HFF-Myc (cell line): ENCODE measurements at places on chromosomes 5 and 9.

DNA sequence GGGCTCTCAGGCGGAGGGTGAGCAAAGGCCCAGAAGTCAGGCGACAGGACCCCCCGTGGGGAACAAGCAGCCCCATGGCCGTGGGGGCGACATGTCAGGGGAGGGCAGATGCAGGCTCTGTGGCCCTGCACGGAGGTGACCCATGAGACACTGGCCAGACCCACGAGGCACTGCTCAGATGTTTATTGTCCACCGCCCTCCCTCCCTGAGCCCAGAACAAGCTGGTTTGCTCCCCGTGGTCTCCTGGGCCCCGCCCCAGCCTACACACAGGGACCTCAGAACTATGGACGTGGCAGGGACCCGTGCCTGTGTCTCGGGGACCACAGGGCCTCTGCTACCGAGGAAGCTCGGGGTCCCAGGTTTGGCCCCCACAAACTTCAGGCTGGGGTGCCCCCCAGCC, 1.9 kb downstream of the FUT7 start:
- DNase-seq: no peak

DNA sequence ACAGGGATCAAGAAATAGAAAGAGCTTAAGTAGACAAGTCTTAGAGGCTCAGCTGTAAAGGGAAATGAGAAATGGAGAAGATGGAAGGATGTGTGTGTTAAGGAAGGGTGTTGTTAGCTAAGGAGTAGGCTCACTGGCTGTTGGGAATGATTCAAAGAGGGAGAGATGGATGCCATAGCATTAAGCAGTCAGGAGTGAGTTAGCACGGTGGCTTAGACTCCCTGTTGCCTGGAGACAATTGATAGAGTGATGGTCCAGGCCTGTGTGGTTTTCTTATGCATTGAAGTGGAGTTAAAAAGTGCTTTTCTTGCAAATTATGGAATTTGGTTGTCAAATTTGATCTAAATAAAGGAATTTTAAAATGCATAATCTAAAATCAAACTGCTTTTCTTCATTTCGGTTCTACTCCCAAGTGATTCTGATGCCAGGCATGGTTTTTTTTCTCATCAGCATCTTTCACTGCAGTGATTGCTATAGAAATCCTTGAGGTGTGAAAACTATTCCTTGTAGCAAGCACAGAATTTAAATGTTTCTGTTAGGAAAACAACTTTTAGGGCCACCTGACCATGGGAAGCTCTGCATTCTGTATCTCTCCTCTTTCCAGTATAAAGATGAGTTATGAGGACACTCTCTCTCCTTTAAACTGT, 214.7 kb downstream of the ADCY2 start:
- DNase-seq: no peak

- DNase-seq: no peak
Observed at GRCh38 chr5:171969288-171969880, 37.1 kb downstream of the FBXW11 start.

GRCh38 chr5:135076051-135076491, 42.0 kb upstream of the PITX1 start:
- DNase-seq: no peak

DNA sequence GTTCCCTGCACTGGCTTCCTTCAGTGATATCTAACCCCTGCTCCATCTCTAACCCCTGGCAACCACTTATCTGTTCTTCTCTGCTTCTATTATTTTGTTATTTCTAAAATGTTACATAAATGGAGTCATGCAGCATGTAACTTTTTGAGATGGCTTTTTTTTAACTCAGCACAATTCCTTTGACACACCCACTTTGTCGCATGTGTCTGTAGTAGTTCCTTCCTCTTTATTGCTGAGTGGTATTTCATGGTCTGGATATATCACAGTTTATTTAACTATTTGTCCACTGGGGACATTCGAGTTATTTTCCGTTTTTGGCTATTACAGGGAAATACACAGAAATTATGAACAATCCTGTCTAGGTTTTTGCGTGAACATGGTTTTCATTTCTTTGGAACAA, 200.2 kb downstream of the TRIO start:
- DNase-seq: no peak

DNA sequence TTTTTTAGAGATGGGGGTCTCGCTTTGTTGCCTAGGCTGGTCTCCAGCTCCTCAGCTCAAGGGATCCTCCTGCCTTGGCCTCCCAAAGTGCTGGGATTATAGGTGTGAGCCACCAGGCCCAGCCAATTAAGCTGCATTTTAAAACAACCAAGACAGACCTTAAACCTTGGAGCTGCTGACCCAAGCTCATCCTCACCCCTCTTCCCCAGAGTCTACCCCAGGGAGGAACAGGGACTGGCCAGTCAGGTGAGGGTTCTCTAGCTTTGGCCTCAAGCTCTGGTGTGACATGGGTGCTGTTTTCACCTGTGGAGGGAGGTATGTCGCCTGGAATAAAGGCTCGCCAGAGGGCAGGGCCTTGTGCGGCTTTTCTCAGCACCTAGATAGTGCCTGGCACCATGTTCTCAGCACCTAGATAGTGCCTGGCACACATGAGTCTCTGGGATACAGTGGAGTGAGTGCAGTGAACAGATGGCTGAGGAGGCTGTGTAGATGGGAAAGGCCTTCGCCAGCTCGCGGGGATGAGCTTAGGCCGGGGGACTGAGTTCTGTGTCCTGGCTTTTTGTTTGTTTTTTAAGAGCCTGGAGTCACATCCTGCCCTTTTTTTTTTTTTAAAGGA, 7.4 kb downstream of the CDK9 start:
- DNase-seq: no peak

DNA sequence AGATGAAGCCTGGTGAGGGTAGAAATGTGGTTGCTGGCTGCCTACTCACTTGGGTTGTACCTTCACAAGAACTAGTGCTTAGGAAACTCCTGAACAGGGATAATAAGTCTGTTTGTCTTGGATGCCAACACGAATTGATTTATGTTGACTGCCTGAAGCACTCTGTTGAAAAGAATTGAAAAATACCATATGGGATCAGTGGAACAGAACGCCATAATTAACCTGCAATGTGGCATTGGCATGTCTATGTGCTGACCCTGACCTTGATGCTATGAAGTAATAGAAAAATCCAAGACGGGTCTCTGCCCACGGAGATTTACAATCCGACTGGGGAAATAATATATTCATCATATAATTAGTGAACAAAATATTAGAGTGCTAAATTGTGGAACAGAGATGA, 10.5 kb downstream of the LIX1 start:
- no peak for DNase-seq

DNA sequence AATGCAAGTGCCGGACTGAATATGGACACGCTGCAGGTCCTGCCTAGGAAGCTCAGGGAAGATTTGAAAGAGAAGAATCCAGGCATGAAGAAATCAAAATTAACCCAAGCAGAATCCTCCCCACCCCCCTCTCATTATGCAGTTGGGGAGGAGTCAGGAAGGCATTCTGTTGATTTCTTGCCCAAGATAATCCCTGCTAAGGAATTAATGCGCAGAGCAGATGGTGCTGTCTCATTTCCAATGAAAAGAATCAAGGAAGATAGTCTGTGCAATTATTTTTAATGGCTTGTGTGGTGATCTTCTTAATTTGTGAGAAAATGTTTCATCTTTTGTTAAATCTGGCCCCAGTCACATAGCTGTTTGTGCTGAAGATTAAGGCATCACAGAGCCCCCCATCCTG, 145.0 kb downstream of the ZNF462 start:
- DNase-seq: no peak

DNA sequence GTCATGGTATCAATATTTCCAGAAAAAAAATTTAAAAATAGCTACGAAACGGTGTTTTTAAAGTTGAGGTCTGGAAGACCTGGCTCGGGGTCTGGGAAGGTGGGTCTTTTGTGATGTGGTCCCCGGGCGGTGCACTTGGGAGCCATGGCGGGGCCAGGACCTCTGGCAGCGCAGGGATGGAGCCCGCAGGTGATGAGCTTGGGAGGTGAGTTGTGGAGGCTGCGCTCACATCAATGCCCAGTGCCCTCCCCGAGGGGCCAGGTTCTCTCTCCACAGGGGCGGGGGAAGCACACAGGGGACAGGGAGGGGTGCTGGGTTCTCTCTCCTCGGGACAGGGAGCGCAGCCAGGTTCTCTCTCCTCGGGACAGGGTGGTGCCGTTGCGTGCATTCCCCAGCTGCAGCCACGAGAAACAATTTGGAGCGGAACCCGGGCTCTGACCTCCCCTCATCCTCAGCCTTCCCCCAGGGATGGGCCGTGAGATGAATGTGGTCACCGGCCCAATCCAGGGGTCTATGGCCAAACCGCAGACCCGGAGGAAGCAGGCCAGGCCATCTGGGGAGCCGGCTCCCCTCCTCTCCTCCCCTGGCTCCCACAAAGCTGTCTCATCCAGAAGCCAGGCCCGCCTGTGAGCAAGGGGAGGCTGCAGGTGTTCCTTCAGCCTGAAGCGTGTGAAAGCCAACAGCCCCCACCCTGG, 25.8 kb downstream of the DBH start:
- no peak for DNase-seq

GRCh38 chr5:66757834-66758371, 161.7 kb downstream of the MAST4 start:
- DNase-seq: no peak

GRCh38 chr5:128539038-128539429, 989 bp upstream of the FBN2 start:
- DNase-seq: no peak

DNA sequence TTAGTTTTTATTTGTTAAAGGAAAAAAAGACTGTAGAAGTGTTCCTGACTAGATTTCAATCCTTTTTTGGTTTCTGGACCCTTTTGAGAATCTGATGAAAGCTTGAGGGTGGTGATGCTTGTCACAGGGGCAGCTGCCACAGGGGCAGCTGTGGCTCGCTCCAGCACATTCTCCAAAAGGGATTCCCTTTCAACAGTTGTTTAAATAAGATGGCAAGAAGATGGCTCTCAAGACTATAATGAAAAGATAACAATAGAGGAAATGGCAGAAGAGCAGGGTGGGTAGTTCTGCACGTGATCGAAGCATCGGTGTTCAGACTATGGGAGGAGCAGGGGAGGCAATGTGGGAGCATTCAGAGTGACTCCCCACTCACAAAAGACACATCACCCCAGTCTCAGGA, 46.5 kb upstream of the TNFAIP8 start:
- no peak for DNase-seq

- peak; percentile 27 for DNase-seq
Observed at GRCh38 chr5:61051267-61051666, 106.3 kb downstream of the NDUFAF2 start.

DNA sequence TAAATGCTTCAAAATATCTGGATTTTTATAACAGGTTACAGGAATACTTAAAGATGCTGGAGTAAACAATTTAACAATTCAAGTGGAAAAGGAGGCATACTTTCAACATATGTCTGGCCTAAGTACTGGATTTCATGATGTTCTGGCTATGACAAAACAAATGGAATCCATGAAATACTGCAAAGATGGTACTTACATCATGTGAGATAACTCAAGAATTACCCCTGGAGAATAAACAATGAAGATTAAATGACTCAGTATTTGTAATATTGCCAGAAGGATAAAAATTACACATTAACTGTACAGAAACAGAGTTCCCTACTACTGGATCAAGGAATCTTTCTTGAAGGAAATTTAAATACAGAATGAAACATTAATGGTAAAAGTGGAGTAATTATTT, 35.6 kb downstream of the SLC30A5 start:
- DNase-seq: peak; percentile 27

DNA sequence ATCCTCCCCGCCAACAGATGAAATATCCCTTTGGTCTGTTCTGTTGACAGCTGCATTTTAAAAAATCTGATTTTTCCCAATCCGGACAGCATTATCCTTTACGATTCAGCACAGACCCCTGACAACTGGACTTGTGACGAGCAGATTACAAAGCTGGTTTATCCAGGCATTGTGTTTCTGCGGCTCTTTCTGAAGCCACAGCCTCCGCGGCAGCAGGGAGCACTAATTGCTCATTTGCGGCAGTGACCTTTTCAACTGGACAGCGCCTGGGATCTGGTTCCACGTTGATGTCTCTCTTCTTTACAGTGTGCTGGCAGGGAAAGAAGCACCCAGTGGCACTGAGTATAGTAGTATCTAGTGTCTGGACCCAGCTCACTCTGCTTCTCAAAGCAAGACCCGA, 351.2 kb downstream of the ZNF608 start:
- DNase-seq: no peak

GRCh38 chr9:99720455-99721050, 101.1 kb upstream of the NR4A3 start:
- DNase-seq: no peak

GRCh38 chr9:137082925-137083290, 3.9 kb upstream of the MAN1B1 start:
- DNase-seq: no peak

- DNase-seq: no peak
Observed at GRCh38 chr9:120914953-120915352, 11.6 kb downstream of the TRAF1 start.

DNA sequence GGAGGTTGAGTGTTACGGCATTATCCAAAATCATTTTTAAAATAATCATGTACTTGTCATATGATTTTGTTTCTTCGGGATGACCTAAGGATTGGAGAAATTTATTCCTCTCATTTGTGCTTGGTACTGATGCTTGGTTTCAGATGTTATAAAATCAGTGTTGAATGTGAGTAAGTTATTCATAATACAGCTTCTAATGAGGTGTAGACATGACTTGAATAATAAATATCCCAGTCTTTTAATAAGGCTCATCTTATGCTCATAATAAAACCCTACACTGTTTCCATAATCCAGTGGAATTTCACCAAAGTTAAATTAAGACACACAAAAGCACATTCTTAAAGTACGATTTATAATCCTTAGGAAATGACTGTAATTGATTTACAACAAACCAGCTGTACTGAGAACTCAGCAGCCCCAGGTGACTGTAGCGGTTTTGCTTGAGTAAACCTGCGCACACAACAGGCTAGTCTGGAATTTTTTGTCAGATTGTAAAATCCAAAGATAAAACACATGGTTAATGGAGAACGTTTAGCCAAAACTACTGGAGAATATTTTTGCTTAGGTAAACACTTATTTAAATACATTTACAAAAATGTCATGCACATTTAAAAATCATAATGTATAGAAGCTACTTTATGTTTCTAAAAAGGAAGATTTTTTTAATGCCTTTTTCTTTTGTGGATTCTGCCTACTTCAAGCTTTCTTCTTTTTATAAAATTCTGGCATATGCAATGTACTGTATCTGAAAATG, 609.8 kb upstream of the GRAMD2B start:
- no peak for DNase-seq

GRCh38 chr9:71858812-71859211, 52.2 kb downstream of the ABHD17B start:
- DNase-seq: no peak

DNA sequence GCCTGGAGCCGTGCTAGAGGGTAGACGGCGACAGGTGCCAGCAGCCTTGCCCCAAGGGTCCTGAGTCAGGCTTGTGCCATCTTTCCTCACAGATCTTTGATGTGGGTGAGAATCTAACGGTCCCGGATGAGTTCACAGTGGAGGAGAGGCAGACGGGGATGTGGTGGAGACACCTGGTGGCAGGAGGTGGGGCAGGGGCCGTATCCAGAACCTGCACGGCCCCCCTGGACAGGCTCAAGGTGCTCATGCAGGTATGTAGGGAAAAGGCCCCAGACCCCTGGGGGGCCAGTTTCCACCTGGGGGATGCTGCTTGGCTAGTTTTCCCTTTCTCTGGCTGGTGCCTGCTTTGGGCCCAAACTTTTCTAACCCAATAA, 24.0 kb downstream of the PTGES2 start:
- DNase-seq: no peak

GRCh38 chr9:34646211-34647083, at the start of gene GALT:
Gene GALT, plus strand, starts transcription at chr9:34646675. Its CDS starts 30 bp downstream, at chr9:34646705.
- no peak for DNase-seq

GRCh38 chr9:20618361-20618802, 3.9 kb downstream of the MLLT3 start:
- DNase-seq: no peak
